ENCODE measurements at places on chromosomes 12 and 14.
A peak's percentile ranks its signal among the peaks of the same experiment; 100 is the strongest.

DNA sequence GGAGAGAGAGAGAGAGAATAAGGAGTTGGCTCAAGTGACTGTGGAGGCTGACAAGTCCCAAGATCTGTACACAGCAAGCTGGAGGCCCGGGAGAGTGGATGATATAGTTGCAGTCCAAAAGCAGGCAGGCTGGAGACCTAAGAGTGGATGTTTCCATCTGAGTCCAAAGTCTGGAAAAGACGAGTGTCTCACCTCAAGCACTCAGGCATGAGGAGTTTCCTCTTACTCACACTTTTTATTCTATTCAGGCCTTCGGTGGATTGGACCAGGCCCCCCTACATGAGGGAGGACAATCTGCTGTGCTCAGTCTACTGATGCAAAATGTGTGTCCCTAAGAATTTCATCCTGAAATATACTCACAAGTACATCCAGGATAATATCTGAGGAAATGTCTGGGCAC, 484.6 kb downstream of the VRK1 start:
- ATAC-seq, result no peak

DNA sequence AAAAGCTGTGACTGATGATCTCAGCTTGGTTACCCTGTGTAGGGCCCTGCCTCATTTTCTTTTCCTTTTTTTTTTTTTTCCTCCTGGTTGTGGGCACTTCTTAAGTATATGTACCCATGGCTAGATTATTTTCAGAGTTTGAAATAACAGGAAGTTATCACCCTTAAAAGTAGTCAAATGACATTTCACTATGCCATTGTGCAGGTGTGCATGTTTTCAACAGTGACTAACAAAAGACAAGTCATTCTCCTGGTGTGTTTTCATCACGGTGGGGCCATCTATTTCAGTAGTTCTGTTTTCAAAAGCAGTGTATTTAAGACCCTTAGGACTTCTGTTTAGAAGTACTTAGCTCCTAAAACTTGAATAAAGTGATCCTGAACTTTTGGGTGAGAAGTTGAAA, 15.0 kb downstream of the GABARAPL1 start:
- ATAC-seq, result peak; percentile 80

DNA sequence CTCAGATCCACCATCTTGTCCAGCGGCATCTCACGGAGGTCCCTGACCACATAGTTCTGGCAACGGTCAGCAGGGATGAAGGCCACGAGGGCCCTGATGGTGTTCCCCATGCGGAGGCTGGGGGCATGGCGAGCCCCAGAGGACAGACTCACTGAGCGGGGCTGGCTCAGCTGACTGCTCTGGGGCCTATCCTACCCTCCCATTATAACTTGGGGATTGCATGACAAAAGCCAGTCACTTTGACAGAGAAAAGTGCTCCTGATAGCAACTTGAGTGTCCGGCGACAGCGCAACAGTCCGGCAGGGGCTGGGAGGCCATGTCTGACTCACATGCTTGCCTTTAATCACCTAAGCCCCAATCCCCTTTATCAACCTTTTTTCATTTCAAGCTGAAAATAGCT, at the start of gene LRRC10:
Gene LRRC10 (minus strand): TSS at position 179 of the 400 bp plus-strand sequence. CDS start 69 bp downstream, at position 110.
- no peak for ATAC-seq

GRCh38 chr14:64729386-64730060, 25.3 kb downstream of the PLEKHG3 start:
- no peak for ATAC-seq

DNA sequence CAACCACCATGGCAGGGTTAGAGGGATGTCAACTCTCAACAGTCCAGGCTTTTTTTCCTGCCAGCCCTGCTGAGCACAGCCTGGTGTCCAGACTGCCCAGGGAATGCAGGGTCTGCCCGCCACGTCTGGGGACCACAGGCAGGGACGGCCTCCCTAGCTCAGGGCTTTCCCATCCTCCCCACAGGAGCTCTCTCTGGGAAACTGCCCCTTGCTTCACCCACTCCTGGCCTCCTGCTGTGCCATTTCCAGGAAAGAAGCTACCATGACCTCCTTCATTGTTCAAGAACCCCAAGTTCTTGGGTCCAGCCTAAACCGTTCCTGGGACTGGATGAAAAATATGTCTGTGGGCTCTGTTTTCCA, 4.8 kb downstream of the SCNN1A start:
- no peak for ATAC-seq

GRCh38 chr14:48193893-48194292, 518.5 kb upstream of the MDGA2 start:
- no peak for ATAC-seq

DNA sequence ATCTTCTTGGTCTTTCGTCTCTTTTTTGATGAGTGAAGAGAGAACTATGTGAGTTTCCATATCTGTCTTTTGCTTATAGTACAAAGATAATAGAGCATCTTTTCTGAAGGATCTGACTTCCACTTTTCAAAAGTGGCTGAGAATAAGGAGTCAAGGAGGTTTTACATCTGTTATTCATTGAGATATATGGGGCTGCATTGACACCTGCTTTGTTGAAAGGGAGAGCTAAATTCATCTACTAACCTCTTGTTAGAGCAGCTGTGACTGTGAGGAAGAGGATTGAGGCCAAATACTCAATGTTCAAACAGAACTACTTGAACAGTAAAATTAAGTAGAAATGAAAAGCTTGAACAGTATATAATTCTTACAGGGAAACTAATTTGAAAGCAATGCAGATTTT, 130.2 kb upstream of the ATP2B1 start:
- no peak for ATAC-seq

- ATAC-seq, result no peak
Measured at GRCh38 chr12:101475751-101476305, 692 bp downstream of the SPIC start.

GRCh38 chr14:33906968-33907367, 43.9 kb downstream of the EGLN3 start:
- no peak for ATAC-seq

GRCh38 chr12:129496226-129496625, 407.6 kb downstream of the TMEM132D start:
- ATAC-seq, result no peak

GRCh38 chr12:123049398-123050240, 69.1 kb downstream of the ARL6IP4 start:
- no peak for ATAC-seq

DNA sequence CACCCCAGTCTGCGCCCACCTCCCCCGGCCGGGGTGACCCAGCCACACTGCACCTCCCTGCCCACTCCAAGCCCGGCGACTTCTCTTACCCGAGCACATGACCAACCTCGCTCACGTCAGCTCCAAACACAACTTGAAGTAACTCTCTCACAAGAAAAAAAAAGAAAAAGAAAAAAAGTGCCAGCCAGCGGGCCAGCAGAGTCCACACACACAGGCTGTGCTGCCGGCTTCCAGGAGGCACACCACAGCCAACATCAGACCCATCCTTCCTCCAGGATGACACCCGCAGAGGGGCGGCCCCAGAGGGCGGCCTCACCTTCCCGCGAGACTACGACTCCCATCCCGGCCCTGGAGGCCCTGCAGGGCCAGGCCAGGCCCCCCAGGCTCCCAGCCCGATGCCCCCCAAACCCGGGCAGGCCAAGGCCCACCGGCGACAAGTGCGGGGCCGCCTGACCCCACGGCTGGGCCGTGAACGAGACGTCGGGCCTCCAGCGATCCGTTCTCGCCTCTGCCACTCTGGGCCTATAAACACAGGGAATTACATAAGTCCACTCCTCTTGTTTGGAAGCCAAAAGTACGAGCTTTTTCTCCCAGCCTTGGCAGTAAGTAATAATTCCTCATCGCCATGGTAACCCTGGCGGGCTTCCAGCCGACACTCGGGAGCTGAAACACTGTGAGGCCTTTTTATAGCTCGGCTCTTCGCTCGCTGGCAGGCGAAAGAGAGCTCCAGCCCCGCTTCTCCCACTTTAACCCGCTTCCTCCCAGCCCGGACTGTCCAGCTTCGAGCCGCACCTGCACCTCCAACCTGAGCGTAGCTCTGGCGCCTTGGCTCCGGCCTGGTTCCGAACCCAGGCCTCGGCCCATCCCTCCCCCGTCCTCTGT, 49.1 kb downstream of the NCOR2 start:
- no peak for ATAC-seq

DNA sequence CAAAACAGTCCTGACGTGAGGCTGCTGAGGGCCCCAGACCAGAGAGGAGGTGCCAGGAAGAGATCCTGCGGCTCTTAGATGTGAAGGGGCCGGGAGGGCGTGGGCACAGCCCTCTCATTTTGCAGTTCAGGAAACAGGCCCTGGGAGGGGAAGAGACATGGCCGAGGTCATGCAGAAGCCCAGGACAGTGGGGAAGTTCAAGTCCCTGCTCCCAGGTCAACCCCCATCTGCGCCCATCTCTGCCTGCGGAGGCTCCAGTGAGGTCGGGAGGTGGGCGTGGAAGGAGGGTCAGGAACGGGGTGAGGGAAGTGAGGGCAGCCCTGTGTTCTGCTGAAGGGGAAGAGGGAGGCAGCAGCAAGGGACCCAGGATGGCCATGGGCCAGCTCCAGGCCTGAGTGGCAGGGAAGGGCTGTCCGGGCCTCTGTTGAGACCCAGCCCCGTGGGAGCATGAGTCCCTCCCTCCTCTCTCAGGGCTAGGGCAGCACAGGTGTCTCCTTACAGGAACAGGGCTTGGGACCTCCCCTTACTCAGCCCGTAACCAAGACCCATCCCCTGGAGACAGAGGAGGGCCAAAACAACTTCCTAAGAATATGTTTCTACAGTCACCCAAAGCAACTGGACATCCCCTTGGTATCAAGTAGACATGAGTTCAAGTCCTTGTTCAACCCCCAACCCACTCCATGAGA, 90.8 kb downstream of the LGMN start:
- no peak for ATAC-seq

GRCh38 chr12:89877671-89878070, 169.0 kb upstream of the ATP2B1 start:
- no peak for ATAC-seq

DNA sequence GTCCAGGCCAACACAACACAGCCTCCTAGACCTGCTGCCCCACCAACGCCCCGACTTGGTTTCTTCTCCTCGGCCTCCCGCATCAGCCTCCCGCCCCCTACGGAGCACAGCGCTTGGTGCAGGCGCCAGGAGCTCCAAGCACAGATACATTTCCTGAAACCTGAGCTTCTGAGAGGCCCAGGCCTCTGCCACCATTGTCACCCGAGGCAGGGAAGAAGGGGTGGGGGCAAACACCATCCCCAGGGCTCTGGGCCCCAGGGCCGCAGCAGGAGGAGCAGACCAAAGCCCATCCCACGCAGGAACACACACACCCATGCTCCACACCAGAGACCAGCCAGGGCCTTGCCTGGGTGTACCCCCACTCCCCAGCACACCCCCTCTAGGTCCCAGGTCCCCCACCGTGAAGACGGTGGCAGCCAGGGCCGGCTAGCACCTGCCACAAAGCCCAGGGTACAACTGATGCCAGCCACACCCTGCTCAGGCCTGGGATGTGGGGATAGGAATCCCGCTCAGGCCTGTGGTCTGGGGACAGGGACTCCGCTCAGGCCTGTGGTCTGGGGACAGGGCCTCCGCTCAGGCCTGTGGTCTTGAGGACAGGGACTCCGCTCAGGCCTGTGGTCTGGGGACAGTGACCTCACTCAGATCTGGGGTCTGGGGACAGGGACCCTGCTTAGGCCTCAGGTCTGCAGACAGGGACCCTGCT, 5.4 kb downstream of the JAG2 start:
- ATAC-seq, result no peak

GRCh38 chr14:22870811-22871223, 723 bp upstream of the LRP10 start:
- peak; percentile 75 for ATAC-seq

GRCh38 chr14:22534547-22534946, 54.5 kb downstream of the DAD1 start:
- ATAC-seq, result no peak

- no peak for ATAC-seq
Measured at GRCh38 chr14:24297190-24297964, 2.2 kb downstream of the DHRS1 start.

GRCh38 chr14:100504372-100505078, 82.7 kb downstream of the BEGAIN start:
- no peak for ATAC-seq

DNA sequence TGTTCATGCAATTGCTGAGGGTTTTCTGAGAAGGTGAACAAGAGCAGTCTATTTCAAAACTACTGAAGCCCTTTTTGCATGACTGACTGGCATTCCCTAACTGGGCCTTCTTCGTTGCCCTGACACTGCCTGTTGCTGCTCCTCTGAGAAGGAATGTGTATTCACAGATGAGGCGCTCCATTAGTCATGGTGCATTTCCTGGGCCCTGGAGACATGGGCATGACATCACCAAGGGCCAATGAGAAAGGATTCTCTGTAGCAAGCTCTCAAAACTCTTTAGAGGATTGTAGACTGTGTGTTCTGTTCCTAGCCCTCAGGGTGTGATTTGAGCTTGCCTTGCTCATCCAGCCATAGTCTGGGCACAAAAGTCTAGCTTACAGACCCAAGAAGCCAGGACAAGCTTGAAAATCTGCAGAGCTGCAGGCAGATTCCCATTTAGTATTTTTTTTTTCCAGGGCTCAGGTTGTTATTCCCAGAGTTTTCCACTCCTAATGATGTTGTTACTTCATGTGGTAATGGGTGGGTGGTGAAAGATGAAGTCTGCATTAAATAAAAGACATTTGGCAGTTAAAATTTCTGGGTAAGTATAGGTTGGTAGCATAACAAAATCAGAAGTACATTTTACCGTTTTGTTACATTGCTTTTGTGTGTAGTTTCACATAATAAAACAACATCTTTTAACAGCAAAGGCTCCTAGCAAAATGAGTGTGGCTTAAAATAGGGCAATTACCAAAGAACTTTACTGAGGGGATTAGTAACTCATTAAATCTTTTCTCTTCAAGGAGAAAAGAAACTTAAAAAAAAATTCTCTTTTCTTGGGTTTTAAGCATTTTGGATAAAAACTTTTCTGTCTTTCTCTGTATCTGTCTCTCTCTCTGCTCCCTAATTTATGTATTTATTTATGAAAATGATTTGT, 318.4 kb downstream of the RAD51B start:
- ATAC-seq, result peak; percentile 41

DNA sequence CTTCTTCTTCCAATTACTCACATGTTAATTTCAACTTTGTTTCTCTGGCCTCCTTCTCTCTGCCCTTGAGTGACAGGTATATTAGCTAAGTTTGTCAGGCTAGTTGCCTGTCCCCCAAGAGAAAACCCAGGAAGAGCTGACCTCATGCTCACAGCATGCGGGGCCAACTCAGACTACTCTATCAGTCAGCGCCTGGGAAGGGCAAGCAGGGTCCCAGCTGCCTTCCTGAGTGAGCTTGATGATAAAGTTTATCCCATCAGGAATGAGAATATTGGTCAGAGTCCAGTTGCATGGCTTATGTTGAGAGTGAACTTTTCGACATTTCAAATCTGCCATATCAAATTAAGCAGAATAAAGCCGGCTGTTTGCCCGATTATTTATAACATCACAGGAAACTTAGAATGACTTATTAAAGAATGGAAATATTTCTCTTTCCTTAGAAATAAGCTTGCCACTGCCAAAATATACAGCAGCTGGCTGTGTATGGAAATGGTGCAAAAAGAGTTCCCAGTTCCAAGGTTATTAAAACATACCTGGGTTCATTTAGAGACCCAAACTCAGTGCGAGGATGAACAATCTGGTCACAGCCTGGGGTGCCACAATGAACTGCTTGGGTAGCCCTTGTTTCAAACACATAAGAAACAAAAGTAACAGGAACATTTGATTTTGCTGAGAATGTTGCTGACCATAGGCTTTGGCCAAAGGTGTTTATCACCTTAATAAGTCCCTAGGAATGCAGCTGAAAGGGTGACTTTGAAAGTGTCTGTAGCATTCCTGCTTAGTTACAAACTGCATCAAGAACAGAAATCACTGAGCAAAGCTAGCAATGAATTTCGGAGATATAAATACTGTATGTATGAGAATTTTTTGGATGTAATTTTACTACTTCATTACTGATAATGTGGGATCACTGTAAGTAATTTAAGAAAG, 1553.8 kb upstream of the FLRT2 start:
- no peak for ATAC-seq

GRCh38 chr14:76715511-76716081, 45.7 kb upstream of the VASH1 start:
- no peak for ATAC-seq

GRCh38 chr12:27844366-27845090, 64.5 kb upstream of the MANSC4 start:
- ATAC-seq, result no peak

Measured in activated CD4-positive, CD25-positive, alpha-beta regulatory T cell treated with anti-CD3 and anti-CD28 coated beads, Interleukin-2, amount 50 U/mL, for 24 hours (primary cell).